Type B pancreatic cell (in vitro differentiated cells): ENCODE measurements at places on chromosomes 2 and 18.

- H3K27ac ChIP-seq, result no peak overlapping the region
- no peaks in the 10 kb centered on the region for H3K4me1 ChIP-seq
- H3K27me3 ChIP-seq, result no peaks in the 10 kb centered on the region
- peaks cover 4% of the 10 kb centered on the region for H3K36me3 ChIP-seq
- DNase-seq, result no peak
- H3K4me3 ChIP-seq, result no peak overlapping the region
These were observed 14.8 kb downstream of the SLC16A14 start for GRCh38 chr2:230053753-230054478.

GRCh38 chr2:16320716-16321115, 344.9 kb downstream of the CYRIA start:
- H3K36me3 ChIP-seq, result no peaks in the 10 kb centered on the region
- no peak for DNase-seq
- peaks cover 62% of the 10 kb centered on the region for H3K4me1 ChIP-seq
- no peak overlapping the region for H3K4me3 ChIP-seq
- peak overlapping the region; percentile 39 for H3K27ac ChIP-seq

DNA sequence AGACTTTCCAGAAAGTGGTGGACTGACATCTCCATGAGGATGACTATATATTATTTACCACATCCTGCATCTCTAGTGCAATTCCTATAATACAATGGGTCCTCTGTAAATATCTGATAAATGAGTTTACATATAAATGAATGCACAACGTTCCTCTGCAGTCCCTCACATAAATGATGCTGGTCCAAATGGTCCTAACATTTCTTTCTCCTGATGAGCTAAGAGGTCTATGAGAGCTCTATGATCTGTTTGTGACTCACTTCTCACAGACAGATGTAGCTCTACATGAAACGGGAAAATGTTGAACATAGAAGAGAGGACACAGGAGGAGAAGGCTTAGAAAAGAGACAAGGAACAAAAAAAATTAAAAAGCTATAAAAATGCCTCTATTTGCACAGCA, 201.2 kb upstream of the PIK3C3 start:
- no peaks in the 10 kb centered on the region for H3K36me3 ChIP-seq
- no peak overlapping the region for H3K4me3 ChIP-seq
- H3K27me3 ChIP-seq, result no peaks in the 10 kb centered on the region
- no peak for DNase-seq
- no peak overlapping the region for H3K27ac ChIP-seq

DNA sequence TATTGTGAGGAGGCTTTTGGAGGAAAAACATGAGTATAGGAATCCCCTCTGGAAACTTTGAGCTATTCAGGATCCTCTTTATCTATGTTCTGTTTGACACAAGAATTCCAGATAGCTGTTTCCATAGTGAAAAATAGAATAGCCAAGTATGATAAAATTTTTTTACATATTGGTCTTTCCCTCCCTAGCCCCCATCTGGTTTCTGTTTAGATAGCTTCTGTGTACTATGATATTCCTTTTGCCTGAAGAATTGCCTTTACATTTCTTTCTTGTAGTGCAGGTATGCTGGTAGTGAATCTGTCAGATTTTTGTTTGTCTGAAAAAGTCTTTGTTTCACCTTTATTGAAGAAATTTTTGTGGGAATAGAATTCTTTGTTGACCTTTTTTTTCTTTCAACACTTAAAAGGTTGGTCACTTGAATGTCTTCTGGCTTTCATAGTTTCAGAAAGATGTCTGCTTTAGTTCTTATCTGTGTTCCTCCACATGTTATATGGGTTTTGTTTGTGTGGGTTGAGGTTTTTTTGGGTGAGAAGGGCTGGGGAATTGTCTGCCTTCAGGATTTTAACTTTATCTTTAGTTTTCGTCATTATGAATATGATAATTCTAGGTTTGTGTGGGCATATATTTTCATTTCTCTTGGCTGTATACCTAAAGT, 29.9 kb upstream of the FBLN7 start:
- no peak for DNase-seq
- no peak overlapping the region for H3K27ac ChIP-seq
- H3K36me3 ChIP-seq, result peaks cover 50% of the 10 kb centered on the region
- no peaks in the 10 kb centered on the region for H3K27me3 ChIP-seq

GRCh38 chr2:55097461-55098410, 47.5 kb upstream of the RTN4 start:
- no peaks in the 10 kb centered on the region for H3K27me3 ChIP-seq
- H3K4me1 ChIP-seq, result peaks cover 11% of the 10 kb centered on the region
- no peak overlapping the region for H3K4me3 ChIP-seq
- no peak for DNase-seq

GRCh38 chr2:55106148-55106547, 55.9 kb upstream of the RTN4 start:
- peak overlapping the region; percentile 44 for H3K27ac ChIP-seq
- DNase-seq, result no peak
- no peak overlapping the region for H3K4me3 ChIP-seq
- H3K27me3 ChIP-seq, result no peaks in the 10 kb centered on the region
- peaks cover 19% of the 10 kb centered on the region for H3K4me1 ChIP-seq
- H3K36me3 ChIP-seq, result no peaks in the 10 kb centered on the region
